ENCODE measurements at places on chromosomes 5 and 9.

DNA sequence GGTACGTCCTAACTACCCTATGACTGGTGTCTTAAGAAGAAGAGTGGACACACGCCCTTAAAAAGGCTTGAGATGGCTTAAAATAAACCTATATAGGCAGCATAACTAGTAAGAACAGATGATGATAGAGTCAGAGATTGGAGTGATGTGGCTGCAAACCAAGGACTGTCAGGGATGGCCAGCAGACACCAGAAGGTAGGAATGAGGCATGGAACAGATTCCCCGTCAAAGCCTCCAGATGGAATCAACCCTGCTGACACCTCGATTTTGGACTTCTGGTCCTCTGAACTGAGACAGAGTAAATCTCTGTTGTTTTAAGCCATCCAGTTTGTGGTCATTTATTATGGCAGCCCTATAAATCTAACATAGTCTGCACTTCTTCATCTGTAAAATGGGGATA lies 7.4 kb downstream of the TMOD1 start:
- no peak for DNase-seq

- peak; percentile 66 for DNase-seq
Measured at GRCh38 chr9:135500525-135501260, at the start of gene MRPS2. Gene MRPS2 (plus strand): TSS chr9:135500682. CDS start chr9:135500711, 29 bp downstream.

DNA sequence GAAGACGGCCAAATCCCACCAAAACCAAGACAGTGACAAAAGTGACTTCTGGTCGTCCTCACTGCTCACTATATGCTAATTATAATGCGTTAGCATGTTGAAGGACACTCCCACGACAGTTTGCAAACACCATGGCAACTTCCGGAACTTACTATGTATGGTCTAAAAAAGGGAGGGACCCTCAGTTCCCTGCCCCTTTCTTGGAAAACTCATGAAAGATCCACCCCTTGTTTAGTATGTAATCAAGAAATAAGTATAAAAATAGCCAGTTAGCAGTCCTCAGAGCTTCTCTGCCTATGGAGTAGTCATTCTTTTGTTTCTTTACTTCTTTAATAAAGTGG lies 9.5 kb downstream of the FCN2 start:
- DNase-seq, result no peak

- peak; percentile 77 for DNase-seq
Measured at GRCh38 chr5:119328753-119329602, 26.8 kb upstream of the TNFAIP8 start.

GRCh38 chr5:111973961-111974360 lies 217.0 kb upstream of the NREP start:
- no peak for DNase-seq

DNA sequence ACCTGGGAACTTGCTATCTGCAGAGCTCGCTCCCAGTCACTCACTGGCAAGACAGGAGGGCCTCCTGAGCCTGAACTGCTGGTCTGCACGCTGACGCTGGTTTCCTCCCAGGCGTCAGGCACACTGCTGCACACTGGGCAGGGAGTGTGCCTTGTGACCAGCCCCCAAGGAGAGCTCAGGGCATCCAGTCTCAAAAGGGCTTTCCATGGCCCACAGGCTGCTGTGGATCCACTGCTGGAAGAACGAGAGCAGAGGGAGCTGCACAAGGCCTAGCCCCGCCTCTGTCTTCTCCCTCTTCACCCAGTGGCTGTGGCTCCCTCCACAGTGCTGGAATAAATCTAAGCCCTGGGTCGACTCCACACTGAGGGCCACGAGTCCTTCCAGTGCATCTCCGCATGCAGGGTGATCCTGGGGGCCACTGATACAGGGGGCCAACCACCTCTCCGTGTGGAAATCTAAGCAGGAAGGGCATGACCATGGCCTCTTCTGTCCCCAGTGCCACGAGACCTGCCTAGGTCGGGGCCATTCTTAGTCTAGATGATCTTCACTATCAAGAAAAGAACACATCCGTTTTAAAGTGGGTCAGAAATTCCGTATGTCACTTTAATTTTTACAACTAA lies 93.6 kb downstream of the CAMSAP1 start:
- DNase-seq, result no peak

DNA sequence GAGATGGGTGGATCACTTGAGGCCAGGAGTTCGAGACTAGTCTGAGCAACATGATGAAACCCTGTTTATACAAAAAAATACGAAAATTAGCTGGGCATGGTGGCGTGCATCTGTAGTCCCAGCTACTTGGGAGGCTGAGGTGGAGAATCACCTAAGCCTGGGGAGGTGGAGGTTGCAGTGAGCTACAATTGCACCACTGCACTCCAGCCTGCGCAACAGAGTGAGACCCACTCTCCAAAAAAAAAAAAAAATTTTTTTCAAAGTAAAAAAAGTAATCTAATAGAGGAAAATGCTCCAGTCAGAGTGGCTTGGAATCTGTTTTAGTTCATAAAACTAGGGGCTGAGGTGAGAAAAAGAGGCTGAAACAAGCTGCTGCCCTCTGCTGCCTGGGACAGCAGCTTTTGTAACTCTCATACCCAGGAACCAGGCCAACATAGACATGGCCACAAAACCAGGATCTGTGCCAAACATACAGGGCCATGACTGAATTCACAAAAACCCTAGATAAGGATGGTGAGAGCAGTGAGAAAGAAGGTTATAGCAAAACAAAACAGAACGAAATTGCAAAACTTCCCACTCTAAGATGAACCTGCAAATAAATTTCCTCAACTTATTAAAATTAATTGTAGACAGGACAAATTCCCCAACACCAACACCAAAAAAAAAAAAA lies 13.1 kb upstream of the DCAF12 start:
- no peak for DNase-seq

Data from skin of body (tissue), 3 donors.